ENCODE measurements at places on chromosomes 3 and 15.

GRCh38 chr3:63167113-63167512 lies 111.0 kb upstream of the SYNPR start:
- DNase-seq = no peak

DNA sequence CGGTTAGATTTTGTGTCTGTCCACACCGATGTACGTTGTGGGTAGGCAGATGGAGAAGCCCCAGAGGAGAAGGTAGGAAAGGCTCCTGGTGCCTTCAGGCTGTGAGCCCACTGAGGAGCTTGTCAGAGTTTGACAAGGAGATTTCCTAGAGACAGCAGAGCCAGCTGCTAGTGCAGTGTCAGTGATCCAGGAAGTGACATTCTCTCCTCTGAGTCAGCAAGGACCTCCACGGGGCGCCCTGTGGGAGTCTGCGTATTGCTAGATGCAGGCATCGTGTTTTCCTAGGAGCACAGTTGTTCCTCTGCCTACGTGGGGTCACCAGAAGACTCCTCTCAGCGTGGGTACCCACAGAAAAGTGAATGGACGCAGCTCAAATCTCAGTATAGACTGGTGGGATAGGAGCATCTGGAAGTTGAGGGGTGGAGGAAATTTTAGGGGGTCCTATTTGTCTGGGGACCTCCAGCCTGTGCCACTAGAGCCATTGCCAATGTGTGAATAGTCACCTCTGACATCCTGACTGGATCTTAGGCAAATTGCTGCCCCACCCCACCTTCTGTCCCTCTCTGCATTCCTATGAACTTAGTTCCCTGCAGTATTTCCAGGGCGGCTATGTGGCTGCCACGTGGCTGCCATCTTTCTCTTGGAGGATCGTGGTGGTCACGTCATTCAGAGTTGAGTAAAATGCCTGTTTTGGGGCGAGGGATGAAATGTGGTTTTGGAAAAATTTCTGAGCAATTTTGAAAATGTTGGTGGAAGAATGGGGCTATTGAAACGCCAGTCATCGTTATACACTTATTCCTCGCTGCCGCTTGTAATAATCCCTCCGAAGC lies 84.8 kb upstream of the KLHL25 start:
- no peak for DNase-seq

DNA sequence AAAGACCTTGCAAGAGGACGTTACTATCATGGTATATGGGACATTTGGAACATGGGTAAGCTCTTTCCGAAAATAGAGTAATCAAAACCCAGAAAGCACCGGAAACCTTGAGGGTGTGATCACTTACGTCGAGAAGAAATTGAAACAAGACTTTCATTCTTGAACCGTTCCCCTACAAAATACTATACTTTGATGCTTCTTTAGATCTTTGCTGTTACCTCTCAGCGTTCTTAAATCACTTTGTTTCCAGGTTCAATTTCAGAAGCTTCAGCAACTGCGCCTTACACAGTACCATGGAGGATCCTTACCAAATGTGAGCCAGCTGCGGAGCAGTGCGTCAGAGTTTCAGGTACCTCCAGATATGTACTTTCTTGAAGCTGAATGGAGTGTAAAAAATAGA lies 10.1 kb downstream of the CRTC3 start:
- DNase-seq = no peak

GRCh38 chr15:38687775-38688495 lies 123.3 kb upstream of the RASGRP1 start:
- no peak for DNase-seq

DNA sequence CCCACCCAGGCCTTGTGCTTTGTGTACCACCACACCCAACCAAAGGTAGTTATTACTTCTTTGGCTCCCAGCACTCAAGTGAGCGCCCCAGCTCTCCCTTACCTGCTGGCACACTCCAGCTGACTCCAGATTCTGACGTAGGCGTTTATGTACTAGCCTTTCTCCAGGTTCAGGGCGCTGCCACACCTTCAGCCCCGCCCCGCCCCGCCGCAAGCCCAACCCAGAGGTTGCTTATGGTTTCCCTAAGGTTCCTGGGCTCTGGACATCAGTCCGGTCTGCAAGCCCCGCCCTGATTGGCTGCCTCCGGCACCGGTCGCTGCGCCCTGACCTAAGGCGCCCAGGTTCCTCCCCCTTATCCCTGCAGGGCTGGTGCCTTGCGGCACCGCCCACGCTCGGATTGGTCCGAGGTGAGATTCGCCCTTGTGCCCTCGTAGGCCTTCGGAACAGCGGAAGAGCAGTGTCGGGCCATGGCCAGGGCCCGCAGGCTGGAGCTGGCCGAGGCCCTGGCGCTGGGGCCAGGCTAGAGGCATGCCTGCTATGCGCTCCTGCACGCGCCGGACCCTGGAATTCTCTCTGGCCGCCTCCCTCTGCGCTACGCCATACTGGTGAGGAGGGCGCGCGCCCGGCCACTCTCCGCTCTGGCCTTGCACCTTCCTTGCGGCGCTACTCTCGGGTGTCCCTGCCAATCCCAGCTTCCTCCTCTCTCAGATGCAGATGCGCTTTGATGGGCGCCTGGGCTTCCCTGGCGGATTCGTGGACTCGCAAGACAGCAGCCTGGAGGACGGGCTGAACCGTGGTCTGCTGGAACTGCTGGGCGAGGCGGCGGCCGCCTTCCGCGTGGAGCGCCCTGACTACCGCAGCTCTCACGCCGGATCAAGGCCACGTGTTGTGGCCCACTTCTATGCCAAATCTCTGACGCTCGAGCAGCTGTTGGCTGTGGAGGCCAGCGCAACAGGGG lies 19.8 kb upstream of the NUDT16 start:
- DNase-seq = peak; percentile 83

Data from NCI-H1105 (cell line).